ENCODE measurements at places on chromosomes 16 and 17. TPM values are rescaled to one million over a fixed set of nuclear protein-coding genes. Genes with fewer than 3 reads are reported as not detected.

DCTN5 gene
- total RNA-seq = 47.8 TPM

SLC35G6 gene
- total RNA-seq = not detected

DNA sequence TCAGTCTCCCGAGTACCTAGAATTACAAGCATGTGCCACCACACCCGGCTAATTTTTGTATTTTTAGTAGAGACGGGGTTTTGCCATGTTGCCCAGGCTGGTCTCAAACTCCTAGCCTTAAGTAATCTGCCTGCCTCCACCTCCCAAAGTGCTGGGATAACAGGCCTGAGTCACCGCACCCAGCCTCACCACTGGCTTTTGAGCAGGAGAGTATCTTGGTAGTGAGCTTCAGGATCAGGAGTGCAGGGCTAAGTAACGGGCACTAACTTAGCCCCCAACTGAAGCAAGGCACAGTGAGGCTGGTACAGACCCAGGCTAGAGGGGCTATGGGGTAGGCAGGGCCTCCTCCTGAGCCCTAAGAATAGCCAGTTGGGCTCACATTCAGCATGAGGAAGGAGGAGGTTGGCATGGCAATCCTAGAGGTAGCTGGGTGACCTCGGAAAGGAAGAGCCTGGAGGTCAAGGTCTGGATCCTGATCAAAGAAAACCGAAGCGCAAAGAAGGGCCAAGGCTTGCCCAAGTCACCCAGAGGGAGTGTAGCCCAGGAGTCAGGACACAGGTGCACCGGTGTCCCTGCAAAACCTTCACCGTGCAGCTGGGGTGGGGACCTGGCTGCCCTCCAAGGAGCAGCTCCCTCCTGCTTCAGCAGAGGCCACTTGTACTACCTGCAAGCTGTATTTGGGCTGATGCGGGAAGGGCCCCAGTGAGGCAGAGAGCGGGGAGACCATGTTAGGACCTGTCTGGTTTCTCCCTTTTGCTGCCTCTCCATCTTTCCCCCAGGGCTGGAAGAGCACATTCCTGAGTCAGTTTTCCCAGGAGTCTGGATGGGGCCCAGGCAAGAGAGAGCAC lies 1.3 kb upstream of the ADGRG5 start:
- peaks cover 69% of the 10 kb centered on the region for H3K4me1 ChIP-seq
- no peak for DNase-seq
- no peak overlapping the region for H3K4me3 ChIP-seq
- no peaks in the 10 kb centered on the region for H3K27me3 ChIP-seq

SPN gene
- 48.3 TPM for total RNA-seq

DNA sequence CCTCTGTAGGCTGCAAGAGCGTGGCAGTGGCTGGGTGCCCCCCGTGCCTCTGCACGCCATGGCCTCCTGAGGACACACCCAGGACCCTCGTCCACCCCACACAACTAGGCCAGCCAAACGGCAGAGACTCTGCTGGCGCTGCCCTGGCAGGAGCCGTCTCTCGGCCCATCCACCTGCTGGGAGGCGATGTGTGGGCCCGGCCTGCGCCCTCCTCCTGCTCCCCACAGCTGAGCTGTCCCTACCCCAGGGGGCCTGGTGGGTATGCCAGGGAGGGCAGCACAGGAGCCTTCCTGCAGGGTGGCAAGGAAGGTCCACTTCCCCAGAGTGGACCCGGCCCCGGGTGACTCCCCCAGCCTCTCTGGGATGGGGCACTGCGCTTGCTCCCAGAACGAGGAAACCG lies 7.0 kb downstream of the RNF166 start:
- peak overlapping the region; percentile 96 for H3K27ac ChIP-seq
- H3K36me3 ChIP-seq = peaks cover 66% of the 10 kb centered on the region
- peaks cover 98% of the 10 kb centered on the region for H3K4me1 ChIP-seq
- DNase-seq = no peak

SKAP1 gene
- total RNA-seq = 92.0 TPM

DNA sequence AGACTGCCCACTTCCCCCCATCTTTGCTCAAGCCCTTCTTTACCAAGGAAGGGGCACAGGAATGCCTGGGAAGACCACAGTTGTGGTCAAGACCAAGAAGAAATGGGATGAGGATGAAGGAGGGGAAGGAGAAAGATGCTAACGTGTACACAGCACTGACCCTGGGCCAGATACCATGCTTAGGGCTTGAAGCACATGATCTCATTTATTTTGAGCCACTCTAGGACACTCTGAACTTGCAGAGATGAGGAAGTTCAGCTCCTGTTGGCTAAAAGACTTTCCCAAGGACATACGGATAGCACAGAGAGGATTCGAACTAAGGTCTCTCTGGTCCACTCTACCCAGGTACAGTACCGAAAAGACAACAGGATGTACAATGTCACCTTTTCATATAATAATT lies 42.6 kb downstream of the PIK3R5 start:
- H3K4me1 ChIP-seq = peaks cover 29% of the 10 kb centered on the region
- no peak overlapping the region for H3K27ac ChIP-seq
- no peak for DNase-seq

CYGB gene
- total RNA-seq = not detected

DNA sequence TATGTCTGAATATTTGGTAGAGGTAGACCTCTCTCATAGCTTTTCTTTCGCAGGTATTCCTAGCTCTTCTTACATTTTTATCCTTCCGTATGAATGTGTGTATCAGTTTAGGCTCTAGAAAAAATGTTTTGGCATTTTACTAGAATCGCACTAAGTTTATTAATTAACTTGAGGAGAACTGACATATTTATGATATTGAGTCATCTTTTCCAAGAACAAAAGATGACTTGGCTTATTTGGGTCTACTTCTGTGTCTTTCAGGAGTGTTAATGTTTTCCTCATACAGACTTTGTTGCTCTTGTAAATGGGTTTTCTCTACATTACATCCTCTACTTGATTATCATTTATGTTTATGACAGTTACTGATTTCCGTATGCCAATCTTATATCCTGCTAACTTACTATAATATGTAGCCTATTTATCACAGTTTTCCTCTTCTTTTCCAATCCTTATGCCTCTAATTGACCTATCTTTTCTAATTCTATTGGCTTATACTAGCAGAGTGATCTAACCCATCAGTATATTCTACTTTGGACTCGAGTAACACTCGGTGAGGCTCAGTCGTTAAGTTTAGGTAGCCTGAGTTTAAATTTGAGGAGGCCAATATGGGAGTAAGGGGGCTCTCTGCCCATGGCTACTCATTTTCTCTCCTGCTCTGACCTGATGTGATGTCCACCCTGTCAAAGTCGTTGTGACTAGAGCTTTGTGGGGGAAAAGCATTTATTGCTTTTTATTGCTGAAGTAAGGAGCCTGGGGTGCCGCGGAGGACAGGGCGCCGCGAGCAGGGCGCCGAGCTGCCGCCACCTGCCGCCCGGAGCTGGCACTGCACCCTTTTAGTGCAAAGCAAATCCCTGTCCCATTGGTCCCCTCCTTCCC lies 20.0 kb downstream of the ST6GALNAC1 start:
- DNase-seq = peak; percentile 68
- H3K4me3 ChIP-seq = no peak overlapping the region
- H3K27me3 ChIP-seq = no peaks in the 10 kb centered on the region
- H3K36me3 ChIP-seq = peaks cover 8% of the 10 kb centered on the region
- H3K4me1 ChIP-seq = peaks cover 5% of the 10 kb centered on the region

GRCh38 chr17:52024300-52024870 lies 134.1 kb downstream of the CA10 start:
- H3K4me1 ChIP-seq = no peaks in the 10 kb centered on the region
- H3K36me3 ChIP-seq = no peaks in the 10 kb centered on the region
- no peak overlapping the region for H3K27ac ChIP-seq
- no peaks in the 10 kb centered on the region for H3K27me3 ChIP-seq
- DNase-seq = no peak

- peak; percentile 81 for DNase-seq
- H3K36me3 ChIP-seq = no peaks in the 10 kb centered on the region
- no peak overlapping the region for H3K27ac ChIP-seq
- no peaks in the 10 kb centered on the region for H3K4me1 ChIP-seq
Measured at GRCh38 chr17:78442648-78443218, 64.3 kb downstream of the PGS1 start.

GRCh38 chr16:87949071-87949744 lies 2.0 kb upstream of the BANP start:
- H3K27ac ChIP-seq = no peak overlapping the region
- H3K4me1 ChIP-seq = peaks cover 37% of the 10 kb centered on the region
- no peaks in the 10 kb centered on the region for H3K27me3 ChIP-seq
- H3K4me3 ChIP-seq = no peak overlapping the region
- peaks cover 7% of the 10 kb centered on the region for H3K36me3 ChIP-seq

NPIPB8 gene
- not detected for total RNA-seq

GRCh38 chr17:35447499-35447898 lies 1.1 kb downstream of the SLFN13 start:
- peak overlapping the region; percentile 69 for H3K4me3 ChIP-seq
- peaks cover 18% of the 10 kb centered on the region for H3K4me1 ChIP-seq
- DNase-seq = no peak
- no peaks in the 10 kb centered on the region for H3K27me3 ChIP-seq

DNA sequence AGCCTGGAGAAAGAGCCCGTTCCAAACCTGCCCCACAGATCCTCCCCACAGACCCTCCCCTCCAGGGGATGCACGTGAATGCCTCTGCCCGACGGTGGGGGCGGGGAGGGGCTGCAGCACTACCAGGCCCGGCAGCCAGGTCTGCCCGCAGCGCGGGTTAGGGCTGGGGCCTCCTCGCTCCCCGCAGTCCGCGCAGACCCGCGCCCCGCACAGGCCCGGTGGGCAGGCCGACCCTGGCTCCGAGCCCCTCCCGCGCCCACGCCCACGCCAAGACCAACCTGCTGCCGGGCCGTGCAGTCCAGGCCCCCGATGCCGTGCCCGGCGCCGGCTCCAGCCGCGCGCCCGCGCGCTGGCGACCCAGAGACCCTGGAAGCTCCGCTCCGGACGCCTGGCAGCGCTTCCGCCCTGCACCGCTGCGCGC lies at the start of gene RPUSD1:
Gene RPUSD1, minus strand, starts transcription at position 404 of the 421 bp plus-strand sequence. CDS start 644 bp downstream, outside the sequence.
- no peaks in the 10 kb centered on the region for H3K27me3 ChIP-seq
- H3K27ac ChIP-seq = peak within 1 kb of the TSS; percentile 35
- peaks cover 10% of the 10 kb centered on the region for H3K36me3 ChIP-seq
- DNase-seq = no peak

DNA sequence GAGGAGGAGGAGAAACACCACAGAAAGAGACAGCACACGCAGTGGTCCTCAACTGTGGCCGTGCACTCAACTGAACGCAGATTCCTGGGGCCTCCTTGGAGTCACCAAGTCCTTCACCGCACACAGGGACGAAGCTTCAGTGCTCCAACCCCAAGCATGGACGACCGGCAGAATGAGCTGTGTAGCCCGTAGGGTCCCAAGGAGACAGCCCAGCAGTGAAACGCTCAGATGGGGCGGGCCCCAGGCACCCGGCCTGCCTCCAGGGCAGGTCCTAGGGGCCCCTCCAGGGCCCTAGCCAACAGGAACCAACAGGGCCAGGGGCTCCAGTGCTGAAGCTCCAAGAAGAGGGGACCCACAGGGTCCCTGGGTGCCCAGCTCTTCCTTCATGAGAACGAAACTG lies 13.2 kb downstream of the RAB40B start:
- no peak overlapping the region for H3K4me3 ChIP-seq
- H3K36me3 ChIP-seq = no peaks in the 10 kb centered on the region
- H3K27me3 ChIP-seq = no peaks in the 10 kb centered on the region
- no peaks in the 10 kb centered on the region for H3K4me1 ChIP-seq

- H3K36me3 ChIP-seq = peaks cover 17% of the 10 kb centered on the region
- peaks cover 7% of the 10 kb centered on the region for H3K4me1 ChIP-seq
- no peaks in the 10 kb centered on the region for H3K27me3 ChIP-seq
- DNase-seq = peak; percentile 57
- no peak overlapping the region for H3K27ac ChIP-seq
Measured at GRCh38 chr17:2837147-2837561, 40.9 kb downstream of the RAP1GAP2 start.

RCVRN gene
- not detected for total RNA-seq

DNA sequence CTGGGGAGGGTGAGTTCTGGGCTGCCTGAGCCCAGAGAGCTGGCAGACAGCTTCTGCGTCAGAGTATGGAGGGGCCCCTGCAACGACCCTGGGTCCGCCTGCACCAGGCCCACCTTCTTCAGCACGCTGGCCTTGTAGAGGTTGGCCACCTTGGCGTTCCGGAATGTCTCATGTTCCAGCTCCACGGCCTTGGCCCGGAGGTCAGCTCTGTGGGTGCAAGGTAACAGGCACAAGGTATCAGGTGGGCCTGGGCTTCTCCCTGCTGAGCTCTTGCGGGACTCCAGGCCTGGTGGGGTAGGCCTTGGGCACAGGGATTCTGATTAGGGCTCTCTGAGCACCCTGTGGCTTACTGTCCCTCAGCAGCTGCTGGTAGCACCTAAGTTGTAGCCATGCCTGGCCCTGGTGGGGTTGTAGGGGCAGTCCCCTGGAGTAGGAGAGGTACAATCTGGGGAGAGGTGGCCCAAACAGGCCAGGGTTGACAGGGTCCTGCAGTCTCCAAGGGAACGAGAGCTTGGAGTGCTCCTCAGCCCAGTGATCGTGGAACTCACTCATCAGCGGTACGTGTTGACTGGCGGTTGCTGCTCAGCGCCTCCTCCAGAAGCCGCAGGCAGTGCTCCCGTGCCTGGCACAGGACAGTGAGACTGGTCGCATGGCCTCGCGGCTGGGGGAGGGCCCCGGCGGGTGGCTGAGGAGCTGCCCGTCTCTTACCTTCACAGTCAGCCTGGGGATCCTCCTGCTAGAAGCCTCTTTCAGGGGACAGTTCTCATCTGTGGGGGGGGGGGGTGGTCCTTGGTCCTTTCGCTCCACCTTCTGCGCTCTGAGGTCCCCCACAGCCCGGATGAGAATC lies 2.9 kb upstream of the SMIM5 start:
- H3K4me3 ChIP-seq = no peak overlapping the region
- H3K27ac ChIP-seq = no peak overlapping the region

GRCh38 chr16:85384833-85385462 lies 228.2 kb upstream of the GSE1 start:
- no peaks in the 10 kb centered on the region for H3K27me3 ChIP-seq
- H3K4me1 ChIP-seq = no peaks in the 10 kb centered on the region
- no peak overlapping the region for H3K4me3 ChIP-seq

GRCh38 chr16:86777381-86777946 lies 199.1 kb downstream of the FOXL1 start:
- H3K4me3 ChIP-seq = no peak overlapping the region
- H3K36me3 ChIP-seq = no peaks in the 10 kb centered on the region
- H3K27me3 ChIP-seq = peaks cover 2% of the 10 kb centered on the region
- no peak for DNase-seq
- no peak overlapping the region for H3K27ac ChIP-seq

GRCh38 chr17:32859857-32860525 lies 16.9 kb downstream of the MYO1D start:
- H3K36me3 ChIP-seq = no peaks in the 10 kb centered on the region
- no peaks in the 10 kb centered on the region for H3K27me3 ChIP-seq
- no peak overlapping the region for H3K4me3 ChIP-seq
- no peak overlapping the region for H3K27ac ChIP-seq
- no peaks in the 10 kb centered on the region for H3K4me1 ChIP-seq
- no peak for DNase-seq

HAS3 gene
- 3.4 TPM for total RNA-seq

GRCh38 chr16:50535506-50536257 lies 12.5 kb upstream of the NKD1 start:
- no peaks in the 10 kb centered on the region for H3K27me3 ChIP-seq
- no peaks in the 10 kb centered on the region for H3K36me3 ChIP-seq
- no peaks in the 10 kb centered on the region for H3K4me1 ChIP-seq
- no peak overlapping the region for H3K4me3 ChIP-seq
- DNase-seq = no peak

Measured in CD4-positive, alpha-beta T cell (primary cell).